Thymus (tissue), 14 donors: ENCODE measurements at places on chromosomes 11 and 22.

DNA sequence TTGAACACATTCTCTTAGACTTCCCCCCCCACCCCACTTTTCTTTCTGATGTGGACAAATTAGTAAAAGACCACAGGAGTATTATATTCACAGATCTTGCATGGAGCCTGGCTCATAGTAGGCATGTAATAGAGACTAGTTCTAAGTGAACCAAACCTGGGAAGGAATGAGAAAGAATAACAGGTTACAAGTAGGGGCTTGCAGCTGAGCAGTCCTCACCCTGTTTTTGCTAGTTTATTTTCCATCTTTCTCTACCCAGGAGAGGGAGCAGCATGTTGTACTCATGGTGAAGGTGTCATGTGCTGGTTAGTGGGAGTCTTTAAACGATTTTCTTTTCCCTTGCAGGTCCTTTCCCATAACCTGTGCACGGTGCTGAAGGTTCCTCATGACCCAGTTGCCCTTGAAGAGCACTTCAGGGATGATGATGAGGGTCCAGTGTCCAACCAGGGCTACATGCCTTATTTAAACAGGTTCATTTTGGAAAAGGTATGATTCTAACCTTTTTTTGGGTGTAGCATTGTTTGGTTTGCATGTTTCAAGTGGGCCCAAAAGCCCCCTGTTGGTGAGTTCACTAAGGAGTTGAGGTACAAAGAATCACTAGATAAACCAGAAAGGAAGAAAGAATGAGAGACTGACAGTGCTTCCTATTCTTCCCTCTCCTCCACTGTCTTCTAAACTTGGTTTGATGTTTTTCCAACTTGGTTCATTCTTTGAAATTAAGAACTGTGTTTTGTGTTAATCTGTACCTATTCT is 30.1 kb downstream of the SWAP70 start:
- no peak for DNase-seq

DNA sequence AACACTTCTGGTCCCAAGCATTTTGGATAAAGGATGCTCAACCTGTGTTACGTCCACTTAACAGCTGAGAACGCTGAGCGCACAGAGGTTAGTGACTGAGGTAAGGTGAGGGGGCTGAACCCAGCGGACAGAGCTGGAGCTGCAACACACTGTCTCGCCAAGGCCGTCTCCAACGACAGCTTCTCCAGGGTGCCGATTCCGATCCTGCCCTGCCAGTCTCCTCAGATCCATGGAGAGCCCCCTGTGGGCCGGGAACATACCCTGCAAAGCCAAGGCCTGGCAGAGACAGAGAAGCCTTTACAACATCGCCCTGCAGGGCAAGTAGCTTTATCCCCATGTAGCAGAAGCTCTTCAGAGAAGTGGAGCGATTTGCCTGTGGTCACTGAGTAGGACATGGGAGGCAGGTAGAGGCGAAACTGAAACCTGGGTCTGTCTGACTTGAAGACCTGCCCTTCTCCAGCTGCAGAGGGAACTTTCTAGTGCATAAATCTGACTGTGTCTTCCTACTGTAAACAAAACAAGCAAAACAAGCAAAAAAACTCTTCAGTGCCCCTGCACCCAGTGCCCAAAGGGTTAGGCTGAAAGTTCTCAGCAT is 72.8 kb downstream of the SCUBE1 start:
- DNase-seq, result no peak

GRCh38 chr11:2512431-2513407 is 67.9 kb downstream of the KCNQ1 start:
- no peak for DNase-seq

- DNase-seq, result no peak
These were observed 1.5 kb downstream of the WNT7B start for GRCh38 chr22:45975164-45976161.

DNA sequence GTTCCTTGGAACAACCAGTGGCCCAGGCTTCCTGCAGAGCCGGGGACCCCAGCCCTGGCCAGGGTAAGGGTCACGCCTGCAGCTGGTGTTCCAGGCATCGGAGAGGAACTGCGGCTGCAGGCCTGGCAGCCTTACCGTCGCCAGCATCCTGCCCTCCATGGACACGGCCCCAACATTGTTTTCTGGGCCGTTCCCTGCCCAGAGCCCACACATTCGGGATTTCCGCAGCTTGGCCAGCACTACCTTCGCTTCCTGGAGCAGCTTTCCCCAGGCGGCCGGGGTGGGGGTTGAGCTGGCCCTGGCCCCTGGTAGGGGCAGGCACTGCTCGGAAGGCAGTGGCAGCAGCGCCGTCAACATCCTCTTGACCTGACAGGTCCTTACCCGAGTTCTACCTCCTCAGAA is 17.7 kb downstream of the TXN2 start:
- no peak for DNase-seq

- no peak for DNase-seq
These were observed 33.1 kb upstream of the GRAMD4 start for GRCh38 chr22:46587061-46587460.

DNA sequence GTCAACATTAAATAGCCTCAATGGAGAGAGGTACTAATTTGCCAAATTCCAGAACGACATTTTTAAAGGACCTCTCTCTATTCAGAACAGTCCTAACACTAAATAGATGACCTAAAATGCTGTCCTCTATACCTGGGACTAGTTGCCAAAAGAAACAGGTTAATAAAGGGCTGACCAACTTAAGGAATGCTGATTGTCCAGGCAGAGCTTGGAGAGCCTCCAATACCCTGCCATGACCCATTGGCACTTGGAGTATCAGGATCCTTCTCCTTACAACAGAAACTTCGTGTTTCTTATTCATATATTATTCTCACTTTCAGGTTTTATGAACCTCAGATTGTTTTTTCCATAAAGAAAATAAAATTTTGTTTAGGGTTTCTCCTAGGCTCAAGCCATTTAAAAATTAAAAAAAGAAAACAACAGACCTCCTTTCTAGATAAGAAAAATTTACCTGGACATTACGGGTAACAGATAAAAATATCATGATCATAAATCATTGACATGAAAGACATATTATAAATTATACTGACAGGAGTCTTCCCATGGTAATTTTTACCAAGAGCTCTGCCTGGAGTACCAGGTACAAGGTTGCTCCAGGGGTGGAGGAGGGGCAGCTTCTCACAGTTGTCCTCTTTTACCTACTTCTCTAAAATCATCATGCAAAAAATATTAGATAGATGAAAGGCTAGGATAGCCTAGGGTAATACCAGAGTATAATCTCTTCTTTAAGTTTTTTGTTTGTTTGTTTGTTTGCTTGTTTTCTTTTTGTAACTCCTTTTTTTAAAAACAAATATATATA is 2.0 kb downstream of the LRRC4C start:
- DNase-seq, result no peak

- no peak for DNase-seq
These were observed 125.6 kb downstream of the APIP start for GRCh38 chr11:34790620-34791019.

DNA sequence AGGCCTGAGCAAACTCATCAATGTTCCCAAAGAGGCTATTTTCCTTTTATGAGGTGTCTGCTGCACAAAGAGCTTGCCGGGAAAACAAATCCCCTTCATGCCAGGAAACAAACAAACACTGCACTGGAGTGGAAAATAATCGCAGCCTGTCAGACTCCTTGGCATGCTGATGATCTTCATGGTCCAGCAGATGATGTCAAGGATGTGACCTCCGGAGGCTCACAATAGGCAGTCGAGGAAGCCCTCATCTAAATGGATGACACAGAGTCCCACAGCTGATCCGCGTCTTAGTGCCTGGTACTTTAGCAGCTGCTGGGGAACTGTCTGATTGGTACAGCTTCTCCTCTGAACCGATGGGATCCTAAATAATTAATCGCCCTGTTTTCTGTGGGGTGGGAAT is 187.6 kb downstream of the TENM4 start:
- no peak for DNase-seq

DNA sequence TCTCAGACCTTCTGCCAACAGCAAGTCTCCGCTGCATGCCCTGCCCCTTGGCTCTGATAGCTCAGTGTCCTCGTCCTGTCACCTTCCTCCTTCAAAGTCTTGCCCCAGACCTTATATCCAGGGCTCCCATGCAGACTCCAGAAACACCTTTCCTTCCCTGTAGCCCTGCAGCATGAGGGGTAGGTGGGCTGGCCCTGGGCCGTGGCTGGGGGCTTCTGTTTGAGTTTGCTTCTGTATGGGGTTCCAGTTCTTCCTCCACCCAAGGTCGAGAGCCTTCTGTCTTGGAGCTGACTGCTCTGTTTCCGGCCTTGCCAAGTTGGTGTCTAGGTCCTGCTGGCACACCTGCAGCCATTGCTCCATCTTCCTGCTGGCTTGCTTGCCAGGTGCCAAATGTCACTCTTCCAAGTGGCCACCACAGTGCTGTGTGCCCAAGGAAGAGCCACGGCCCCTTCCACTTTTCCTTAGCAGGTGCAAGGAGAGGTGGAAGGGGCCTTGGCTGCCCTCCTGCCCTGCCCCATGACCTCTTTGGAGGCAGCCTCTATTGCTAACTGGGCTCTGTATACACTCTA is 74.8 kb upstream of the NECTIN1 start:
- no peak for DNase-seq

DNA sequence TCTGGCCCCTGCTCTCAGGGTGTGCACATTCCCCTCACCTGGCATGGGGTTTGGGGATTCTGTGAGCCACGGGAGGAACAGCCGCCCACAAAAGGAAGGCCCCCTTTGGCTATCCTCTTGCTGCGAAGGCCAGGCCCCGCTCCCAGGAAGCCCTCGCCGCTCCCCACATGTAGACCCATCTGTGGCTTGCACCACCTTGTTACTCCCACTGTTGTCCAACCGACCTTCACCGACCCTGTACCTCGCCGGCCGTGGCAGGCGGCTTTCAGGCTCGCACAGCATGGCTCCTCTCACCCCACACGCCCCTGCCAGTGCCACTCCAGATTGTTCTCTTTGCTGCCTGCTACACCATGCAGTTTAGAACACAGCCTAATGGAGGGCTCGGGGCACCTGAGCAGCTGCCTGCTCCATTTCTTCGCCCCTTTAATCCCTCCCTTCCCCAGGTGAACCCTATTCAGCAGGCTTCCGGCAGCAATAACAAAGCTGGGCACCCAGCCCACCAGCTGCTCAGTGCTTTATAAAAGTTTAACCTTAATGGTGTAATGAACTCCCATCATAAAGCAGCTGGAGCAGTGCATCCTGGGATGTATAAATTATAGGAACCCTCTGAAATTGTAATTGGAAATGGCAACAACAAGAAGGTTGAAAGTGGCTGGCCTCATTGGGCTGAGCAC is 10.7 kb downstream of the DAGLA start:
- DNase-seq, result no peak

DNA sequence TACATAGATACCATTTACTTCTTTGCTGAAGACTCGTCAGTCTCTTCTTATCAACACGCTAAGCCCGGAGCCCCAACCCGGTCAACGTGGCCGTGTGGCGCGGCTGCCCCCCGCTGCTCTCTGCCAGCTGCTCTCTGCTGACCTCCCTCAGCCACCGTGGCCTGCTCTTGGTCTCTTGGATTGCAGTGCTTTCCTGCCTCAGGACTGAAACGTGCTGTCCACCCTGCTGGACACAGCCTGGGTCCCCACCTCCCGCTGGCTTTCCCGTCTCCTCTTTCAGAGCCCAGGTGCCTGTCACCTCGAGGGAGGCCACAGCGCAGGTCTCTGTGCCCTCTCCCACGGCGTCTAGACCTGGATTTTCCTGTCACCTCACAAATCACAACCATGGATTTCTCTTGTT is 388.1 kb upstream of the B3GAT1 start:
- DNase-seq, result no peak

- DNase-seq, result no peak
These were observed 9.5 kb downstream of the GTPBP1 start for GRCh38 chr22:38715176-38715764.

GRCh38 chr11:15075162-15075526 is 1.8 kb downstream of the CALCB start:
- DNase-seq, result no peak

DNA sequence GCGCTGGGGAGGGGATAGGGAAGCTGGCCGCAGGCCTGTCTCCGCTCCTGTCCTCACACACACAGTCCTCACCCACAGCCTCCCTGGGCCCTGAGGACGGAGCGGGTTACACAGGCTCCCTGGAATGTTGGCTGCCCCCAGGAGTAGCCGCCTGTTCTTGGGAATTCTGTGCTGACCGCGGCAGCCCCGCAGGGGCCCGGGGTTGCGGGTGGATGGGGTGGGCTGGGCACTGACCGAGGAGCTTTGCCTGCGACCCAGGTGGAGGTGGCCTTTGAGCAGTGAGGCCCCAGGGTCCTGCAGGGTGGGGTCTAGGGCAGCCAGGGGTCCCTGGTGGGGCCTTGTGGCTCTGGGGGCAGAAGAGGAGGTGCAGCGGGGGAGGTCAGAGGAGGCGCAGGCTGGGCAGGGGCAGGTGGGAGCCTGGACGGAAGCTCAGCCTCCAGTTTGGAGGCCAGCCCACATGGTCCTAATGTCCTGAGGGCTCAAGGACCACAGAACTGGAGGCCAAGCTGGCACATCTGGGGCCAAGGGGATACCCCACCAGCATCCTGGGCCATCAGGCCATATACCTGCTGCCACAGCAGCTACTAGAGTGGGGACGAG is 6.6 kb upstream of the MRGPRG start:
- DNase-seq, result no peak

DNA sequence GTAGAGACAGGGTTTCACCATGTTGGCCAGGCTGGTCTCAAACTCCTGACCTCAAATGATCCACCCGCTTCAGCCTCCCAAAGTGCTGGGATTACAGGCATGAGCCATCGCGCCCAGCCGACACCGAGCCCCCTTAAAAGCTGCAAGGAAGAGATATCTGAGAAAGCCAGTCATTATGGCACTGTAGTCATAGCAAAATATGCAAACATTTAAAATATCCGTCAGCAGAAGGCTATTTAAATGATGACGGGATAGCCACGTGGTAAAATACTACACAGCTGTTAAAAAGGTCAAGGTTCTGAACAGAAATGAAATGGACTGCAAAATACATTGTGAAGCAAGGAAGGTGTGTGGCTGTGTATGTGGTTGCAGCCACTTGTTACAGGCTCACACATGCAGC is 6.4 kb upstream of the CCDC88B start:
- DNase-seq, result no peak

- DNase-seq, result no peak
These were observed 125.0 kb downstream of the KCNQ1OT1 start for GRCh38 chr11:2574553-2575535.

DNA sequence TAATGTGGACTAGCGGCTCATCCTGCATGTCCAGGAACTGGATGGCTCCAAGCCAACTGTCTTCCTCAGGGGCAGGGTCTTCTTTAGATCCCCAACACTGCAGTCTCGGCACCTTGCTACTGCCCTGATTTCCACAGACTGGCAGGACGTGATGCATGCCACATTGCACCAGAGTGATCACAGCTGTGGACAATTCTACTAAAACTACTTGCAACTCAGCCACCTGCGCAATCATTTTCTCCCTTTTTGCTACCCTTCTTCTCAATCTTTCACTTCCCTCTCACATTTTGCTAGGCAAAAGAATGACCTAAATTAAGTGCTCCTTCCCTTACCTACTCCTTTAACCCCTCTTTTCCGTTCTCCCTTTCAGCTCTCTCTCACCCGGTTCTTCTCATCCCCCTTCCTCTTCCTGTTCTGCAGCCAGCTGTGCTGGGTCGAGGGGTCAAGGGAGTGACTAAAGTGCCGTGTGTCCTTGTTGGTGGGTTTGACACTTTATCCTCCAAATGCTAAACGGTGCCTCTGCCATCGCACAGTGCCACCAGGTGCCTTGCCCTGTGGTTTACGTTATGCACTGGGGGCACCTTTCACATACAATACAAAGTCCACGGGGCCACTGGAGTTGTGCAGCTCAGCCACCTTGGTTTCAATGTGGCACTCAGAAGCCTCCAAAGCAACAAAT is 11.5 kb upstream of the PEX26 start:
- no peak for DNase-seq

GRCh38 chr11:19049351-19049750 is 11.2 kb downstream of the MRGPRX2 start:
- DNase-seq, result no peak

GRCh38 chr11:100942016-100942415 is 187.6 kb downstream of the PGR start:
- no peak for DNase-seq

GRCh38 chr11:127334466-127334865 is 333.9 kb upstream of the KIRREL3 start:
- no peak for DNase-seq
